Spleen (tissue), 13 donors: ENCODE measurements at places on chromosomes 1 and 21.

DNA sequence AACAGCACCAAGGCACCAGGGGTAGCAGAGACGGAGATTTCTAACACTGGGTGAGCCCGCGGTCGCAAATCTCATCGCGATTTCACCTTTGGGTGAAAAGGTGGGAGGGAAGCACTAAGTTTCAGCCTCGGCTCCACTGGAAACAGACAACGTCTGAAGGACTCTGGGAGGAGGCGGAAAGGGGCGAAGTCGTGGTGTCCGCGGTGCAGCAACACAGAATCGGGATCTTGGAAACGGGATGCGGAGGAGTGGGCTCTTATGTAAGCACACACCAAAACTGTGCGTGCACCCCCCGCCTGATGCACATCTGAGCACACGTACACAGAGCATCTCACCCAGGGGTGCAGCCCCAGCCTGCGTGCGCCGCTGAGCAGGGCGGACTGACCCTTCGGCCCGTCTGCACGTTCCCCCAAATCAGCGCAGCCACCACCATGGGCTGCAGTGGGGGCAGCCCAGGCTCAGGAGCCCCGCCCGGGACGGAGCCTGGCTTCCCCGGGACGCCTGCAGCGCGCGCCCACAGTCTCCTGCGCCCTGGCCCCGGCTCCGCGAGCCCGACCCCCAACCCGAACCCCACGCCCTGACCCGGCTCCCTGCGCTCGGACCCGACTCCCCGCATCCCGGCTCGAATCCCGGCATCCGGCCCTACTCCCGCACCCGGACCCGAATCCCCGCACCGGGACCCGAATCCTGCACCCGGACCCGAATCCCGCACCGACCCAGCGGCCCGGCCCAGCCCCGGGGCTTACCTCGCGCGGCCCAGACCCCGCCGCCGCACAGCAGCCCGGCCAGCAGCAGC lies 670 bp downstream of the CLSTN1 start:
- peak; percentile 84 for DNase-seq
- H3K36me3 ChIP-seq, result no peaks in the 10 kb centered on the region
- peak overlapping the region; percentile 69 for H3K4me3 ChIP-seq
- peaks cover 33% of the 10 kb centered on the region for H3K27me3 ChIP-seq
- peak overlapping the region; percentile 82 for H3K27ac ChIP-seq
- peaks cover 19% of the 10 kb centered on the region for H3K4me1 ChIP-seq

- no peaks in the 10 kb centered on the region for H3K27me3 ChIP-seq
- H3K4me3 ChIP-seq, result no peak overlapping the region
- H3K4me1 ChIP-seq, result peaks cover 33% of the 10 kb centered on the region
- H3K36me3 ChIP-seq, result no peaks in the 10 kb centered on the region
- H3K27ac ChIP-seq, result peak overlapping the region; percentile 34
- DNase-seq, result no peak
These were observed 29.3 kb downstream of the NIBAN1 start for GRCh38 chr1:184945029-184945428.

DNA sequence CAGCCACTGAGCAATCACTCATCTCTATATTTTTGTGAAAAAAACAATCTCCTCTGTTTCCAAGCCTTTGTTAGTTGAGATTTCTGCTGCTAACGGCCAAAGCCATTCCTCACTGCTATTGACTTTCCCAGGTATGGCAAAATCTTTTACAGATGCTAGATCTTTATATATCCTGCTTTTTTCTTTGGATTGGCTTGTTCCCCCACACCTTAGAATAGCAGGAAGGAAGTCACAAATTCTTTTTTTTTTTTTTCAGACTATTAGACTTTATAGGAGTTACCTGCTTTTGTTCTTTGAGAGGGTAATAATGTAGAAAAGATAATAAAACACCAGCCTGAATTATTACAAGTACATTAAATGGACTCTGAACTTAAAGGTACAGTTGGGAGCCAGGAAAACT lies 24.2 kb downstream of the SYF2 start:
- H3K4me1 ChIP-seq, result peaks cover 3% of the 10 kb centered on the region
- H3K27me3 ChIP-seq, result no peaks in the 10 kb centered on the region
- no peak overlapping the region for H3K27ac ChIP-seq
- no peaks in the 10 kb centered on the region for H3K36me3 ChIP-seq

DNA sequence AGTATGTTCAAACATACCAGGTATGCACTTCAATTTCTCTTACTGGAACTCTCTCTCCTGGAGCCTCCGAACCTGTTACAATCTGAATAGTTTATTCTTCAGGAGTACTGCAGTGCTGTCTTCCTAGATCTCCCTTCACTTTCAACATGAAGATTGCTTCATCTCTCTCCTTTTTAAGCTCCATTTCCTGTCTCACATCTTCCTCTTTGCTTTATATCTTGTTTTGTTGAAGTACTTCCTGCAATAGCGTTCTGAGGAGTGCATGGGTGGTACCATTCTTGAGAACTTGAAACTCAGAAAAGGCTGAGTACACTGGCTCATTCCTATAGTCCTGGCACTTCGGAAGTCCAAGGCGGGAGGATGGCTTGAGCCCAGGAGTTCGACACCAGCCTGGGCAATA lies 15.7 kb upstream of the C1orf146 start:
- H3K4me1 ChIP-seq, result no peaks in the 10 kb centered on the region
- H3K27me3 ChIP-seq, result no peaks in the 10 kb centered on the region
- DNase-seq, result no peak
- H3K4me3 ChIP-seq, result no peak overlapping the region

DNA sequence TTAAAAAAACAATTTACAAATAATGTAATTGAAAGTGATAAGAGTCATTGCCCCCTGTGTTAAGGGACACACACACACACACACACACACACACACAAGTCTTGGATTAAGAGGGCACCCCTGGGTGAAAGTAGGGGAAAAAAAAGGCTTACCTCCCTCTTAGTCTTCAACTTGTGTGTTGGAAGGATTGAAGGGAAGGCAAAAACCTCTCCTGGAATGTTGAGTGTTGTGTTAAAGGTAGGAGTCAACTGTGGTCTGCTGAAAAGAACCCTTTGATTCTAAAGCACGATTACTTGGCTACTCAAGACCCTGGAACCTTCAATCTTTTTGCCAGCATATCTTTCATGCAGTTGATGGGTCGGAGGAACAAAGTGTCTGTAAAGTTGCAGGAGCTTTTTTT lies 6.4 kb downstream of the PBX1 start:
- no peaks in the 10 kb centered on the region for H3K36me3 ChIP-seq
- H3K4me3 ChIP-seq, result no peak overlapping the region
- peaks cover 10% of the 10 kb centered on the region for H3K27me3 ChIP-seq
- no peaks in the 10 kb centered on the region for H3K4me1 ChIP-seq
- no peak overlapping the region for H3K27ac ChIP-seq
- DNase-seq, result no peak

DNA sequence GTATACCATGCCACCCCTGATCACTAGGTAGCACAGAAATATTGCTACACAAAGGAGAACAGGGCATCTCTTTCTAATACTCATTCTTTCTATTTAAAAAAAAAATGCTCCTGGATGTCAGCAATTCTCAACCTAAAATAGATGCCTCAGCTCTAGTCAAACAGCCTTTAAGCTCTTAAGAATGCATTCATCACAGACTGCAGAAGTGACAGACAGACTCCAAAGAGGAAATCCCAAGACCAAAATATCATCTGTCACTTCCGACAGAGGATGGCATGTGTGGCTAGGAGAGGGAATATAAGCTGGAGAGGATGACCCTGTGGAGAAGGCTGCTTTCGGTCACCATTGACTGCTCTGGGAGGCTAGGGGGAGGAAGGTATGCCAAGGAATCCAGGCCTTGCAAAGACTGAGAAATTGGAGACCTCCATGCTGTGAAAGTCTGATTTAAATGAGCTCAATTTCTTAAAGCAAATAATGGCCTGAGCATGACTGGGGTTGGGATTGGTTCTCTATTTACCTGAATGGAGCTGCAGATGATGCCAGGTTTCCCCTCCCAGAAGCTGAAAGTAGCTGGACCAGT lies 277.4 kb downstream of the BRINP2 start:
- no peaks in the 10 kb centered on the region for H3K4me1 ChIP-seq
- H3K27me3 ChIP-seq, result no peaks in the 10 kb centered on the region
- no peak for DNase-seq
- H3K27ac ChIP-seq, result no peak overlapping the region
